ENCODE measurements at places on chromosomes 2 and 18. TPM values are rescaled to one million over a fixed set of nuclear protein-coding genes. Genes with fewer than 3 reads are reported as not detected.

DNA sequence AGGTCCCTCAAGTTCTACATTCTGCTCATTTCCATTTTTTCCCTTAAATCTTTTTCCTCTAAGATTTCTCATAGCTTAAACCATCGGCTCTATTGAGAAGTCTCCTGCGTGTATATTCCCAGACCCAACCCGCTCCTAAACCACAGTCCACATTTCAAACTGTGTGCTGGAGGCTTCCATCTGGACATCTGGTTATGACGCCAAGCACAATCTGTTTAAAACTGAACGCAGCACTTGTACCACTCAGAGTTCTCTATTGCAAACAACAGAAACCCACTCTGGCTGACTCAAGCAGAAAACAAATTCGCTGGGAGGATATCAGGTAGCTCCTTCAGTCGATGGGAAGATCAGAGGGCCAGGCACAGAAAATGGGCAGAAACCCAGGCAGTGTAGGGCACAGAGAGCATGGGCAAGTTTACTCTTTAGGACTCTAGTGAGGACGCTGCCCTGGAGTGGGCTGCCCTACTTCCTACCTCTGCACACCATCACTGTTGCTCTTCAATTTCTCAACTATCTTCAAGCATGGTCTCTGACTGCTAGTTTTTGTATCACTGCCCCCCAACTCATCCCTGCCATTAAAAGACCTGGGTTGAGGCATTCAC is 5.6 kb upstream of the EML4 start:
- H3K36me3 ChIP-seq = no peaks in the 10 kb centered on the region
- H3K27ac ChIP-seq = no peak overlapping the region
- no peak for DNase-seq
- H3K4me1 ChIP-seq = peaks cover 24% of the 10 kb centered on the region

DNA sequence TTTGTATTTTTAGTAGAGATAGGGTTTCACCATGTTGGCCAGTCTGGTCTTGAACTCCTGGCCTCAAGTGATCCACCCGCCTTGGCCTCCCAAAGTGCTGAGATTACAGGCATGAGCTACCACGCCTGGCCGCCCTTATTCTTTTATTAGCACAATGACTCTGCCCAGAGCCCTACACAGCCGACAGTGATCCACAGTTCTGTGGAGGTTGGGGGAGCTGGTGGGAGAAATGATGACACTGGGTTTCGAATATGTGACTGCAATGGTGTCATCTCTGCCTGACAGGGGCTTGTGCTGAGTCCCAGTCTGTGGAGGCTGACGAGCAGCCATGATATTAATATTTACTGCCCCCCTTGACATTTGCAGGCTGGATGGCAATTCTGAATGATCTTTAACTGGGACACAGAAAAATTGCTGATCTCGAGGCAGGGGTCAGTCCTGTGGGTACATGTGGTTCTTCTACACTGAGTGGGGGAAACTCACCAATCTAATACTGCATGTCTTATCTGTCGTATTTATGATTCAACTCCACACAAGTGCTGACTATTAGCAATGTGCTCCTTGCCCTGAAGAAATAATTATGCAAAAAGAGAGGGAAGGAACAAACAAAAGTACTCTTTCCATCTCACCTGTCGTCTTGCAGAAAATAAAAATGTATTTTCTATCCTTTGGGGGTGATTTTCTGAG is 6.3 kb upstream of the CTAGE1 start:
- peaks cover 5% of the 10 kb centered on the region for H3K27me3 ChIP-seq
- peaks cover 21% of the 10 kb centered on the region for H3K4me1 ChIP-seq
- H3K36me3 ChIP-seq = peaks cover 13% of the 10 kb centered on the region
- H3K4me3 ChIP-seq = no peak overlapping the region

GRCh38 chr2:45968946-45969584 is 317.6 kb downstream of the PRKCE start:
- H3K4me1 ChIP-seq = peaks cover 59% of the 10 kb centered on the region
- H3K4me3 ChIP-seq = peak overlapping the region; percentile 57

- H3K4me3 ChIP-seq = peak overlapping the region; percentile 54
- H3K27ac ChIP-seq = peak overlapping the region; percentile 82
- H3K36me3 ChIP-seq = no peaks in the 10 kb centered on the region
- DNase-seq = no peak
- peaks cover 6% of the 10 kb centered on the region for H3K27me3 ChIP-seq
- H3K4me1 ChIP-seq = peaks cover 73% of the 10 kb centered on the region
Observed at GRCh38 chr2:216536734-216537210, 38.1 kb downstream of the RPL37A start.

GRCh38 chr2:122251158-122251557 is 495.7 kb downstream of the TSN start:
- no peak overlapping the region for H3K4me3 ChIP-seq
- H3K27ac ChIP-seq = no peak overlapping the region
- no peaks in the 10 kb centered on the region for H3K4me1 ChIP-seq
- no peak for DNase-seq

DNA sequence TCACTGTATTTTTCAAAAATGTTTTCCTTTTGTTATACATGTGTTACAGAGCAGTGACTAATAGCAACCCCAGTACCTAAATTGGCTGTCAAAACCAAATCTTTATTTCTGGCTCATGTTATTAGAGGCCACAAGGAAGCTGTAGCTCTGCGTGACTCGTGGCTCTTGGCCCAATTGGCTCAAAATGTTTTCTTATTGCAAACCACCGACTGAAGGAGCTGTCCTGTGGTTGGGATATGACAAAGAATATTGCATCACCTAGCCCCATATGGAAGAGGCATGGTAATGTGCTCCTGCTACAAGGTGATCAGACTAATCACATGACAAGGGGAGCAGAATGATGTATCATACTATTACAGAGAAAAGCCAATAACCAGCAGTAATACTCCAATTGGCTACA is 1058.5 kb downstream of the CBLN2 start:
- H3K4me1 ChIP-seq = no peaks in the 10 kb centered on the region
- H3K4me3 ChIP-seq = no peak overlapping the region
- no peaks in the 10 kb centered on the region for H3K27me3 ChIP-seq
- no peak overlapping the region for H3K27ac ChIP-seq

VSNL1 gene
- total RNA-seq = not detected

REG3G gene
- total RNA-seq = not detected

- no peak for DNase-seq
- H3K36me3 ChIP-seq = peaks cover 9% of the 10 kb centered on the region
- no peak overlapping the region for H3K27ac ChIP-seq
- H3K27me3 ChIP-seq = no peaks in the 10 kb centered on the region
Observed at GRCh38 chr2:3344897-3345296, 32.7 kb downstream of the EIPR1 start.

LOXL3 gene
- 75.7 TPM for total RNA-seq

NAT8 gene
- not detected for total RNA-seq

- 0 out of 2 replicates have a peak, but pooled peaks cover 1% of the 10 kb centered on the region for H3K27me3 ChIP-seq
- H3K36me3 ChIP-seq = no peaks in the 10 kb centered on the region
- H3K27ac ChIP-seq = no peak overlapping the region
- no peak overlapping the region for H3K4me3 ChIP-seq
- H3K4me1 ChIP-seq = no peaks in the 10 kb centered on the region
- no peak for DNase-seq
Observed at GRCh38 chr2:2362181-2362580, 31.1 kb upstream of the MYT1L start.

- H3K27me3 ChIP-seq = peaks cover 8% of the 10 kb centered on the region
- no peaks in the 10 kb centered on the region for H3K36me3 ChIP-seq
- H3K4me1 ChIP-seq = peaks cover 23% of the 10 kb centered on the region
- no peak for DNase-seq
- H3K27ac ChIP-seq = no peak overlapping the region
- H3K4me3 ChIP-seq = no peak overlapping the region
Observed at GRCh38 chr2:142128105-142128504, 2.7 kb downstream of the LRP1B start.

- peaks cover 10% of the 10 kb centered on the region for H3K36me3 ChIP-seq
- no peak overlapping the region for H3K27ac ChIP-seq
- H3K27me3 ChIP-seq = peaks cover 5% of the 10 kb centered on the region
- H3K4me3 ChIP-seq = no peak overlapping the region
- no peak for DNase-seq
Observed at GRCh38 chr2:224666951-224667553, 49.1 kb downstream of the CCDC195 start.

TXNDC2 gene
- not detected for total RNA-seq

DNA sequence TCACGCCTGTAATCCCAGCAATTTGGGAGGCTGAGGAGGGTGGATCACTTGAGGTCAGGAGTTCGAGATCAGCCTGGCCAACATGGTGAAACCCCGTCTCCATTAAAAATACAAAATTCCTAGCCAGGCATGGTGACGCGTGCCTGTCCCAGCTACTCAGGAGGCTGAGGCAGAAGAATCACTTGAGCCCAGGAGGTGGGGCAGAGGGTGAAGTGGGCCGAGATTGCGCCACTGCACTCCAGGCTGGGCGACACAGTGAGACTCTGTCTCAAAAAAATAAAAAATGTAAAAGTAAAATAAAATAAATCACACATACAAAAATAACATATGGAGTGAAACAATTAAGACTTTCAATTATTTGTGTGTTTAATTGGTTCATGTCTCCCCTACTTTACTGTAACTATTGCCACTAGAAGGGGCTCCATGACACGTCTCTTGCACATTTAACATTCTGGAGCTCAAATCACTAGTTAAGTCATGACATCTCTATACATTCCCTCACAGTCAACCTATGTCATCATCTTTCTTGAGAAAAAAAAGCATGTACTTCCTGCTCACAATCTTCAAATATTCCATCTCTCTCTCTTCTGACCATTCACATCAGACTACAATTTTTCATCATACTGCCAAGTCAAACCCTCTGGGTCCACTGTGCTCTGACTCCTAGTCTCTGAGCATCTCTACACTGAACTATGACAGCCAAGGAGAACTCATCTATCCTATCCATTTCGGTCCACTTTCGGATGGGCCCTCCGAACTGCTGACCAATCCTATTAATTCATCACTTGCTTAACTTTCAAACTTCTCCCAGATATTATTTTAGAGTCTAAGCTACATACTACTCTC is 6.7 kb downstream of the GFPT1 start:
- H3K4me1 ChIP-seq = peaks cover 58% of the 10 kb centered on the region
- H3K27me3 ChIP-seq = no peaks in the 10 kb centered on the region
- peaks cover 19% of the 10 kb centered on the region for H3K36me3 ChIP-seq
- H3K4me3 ChIP-seq = no peak overlapping the region
- no peak for DNase-seq

DNA sequence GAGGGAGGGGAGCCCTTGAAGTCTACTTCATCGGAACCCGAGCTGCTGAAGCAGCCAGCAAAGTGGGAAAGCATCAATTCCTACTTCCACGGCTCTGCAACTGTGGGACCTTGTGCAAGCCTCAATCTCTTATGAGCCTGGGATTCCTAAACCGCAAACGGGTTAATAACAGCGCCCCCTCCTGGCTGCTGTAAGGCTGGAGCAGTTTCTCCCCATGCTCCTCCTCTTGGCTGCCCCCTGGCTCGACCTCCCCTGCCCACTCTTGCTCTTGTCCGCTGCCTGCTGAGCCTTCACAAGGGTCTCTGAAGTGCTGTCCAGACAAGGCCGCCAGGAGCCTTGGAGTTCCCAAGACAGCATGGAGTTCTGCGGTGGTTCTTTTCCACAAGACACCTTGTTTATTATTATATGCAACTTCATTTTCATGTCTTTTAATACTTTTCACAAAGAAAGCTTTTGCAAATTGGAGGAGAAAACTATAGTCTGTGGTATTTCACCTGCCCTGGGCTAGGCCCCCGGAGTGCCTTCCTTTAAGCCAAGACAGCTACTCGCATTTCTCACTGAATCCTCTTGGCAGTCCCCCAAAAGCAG is 157.2 kb downstream of the DDX1 start:
- H3K27ac ChIP-seq = no peak overlapping the region
- H3K27me3 ChIP-seq = peaks cover 10% of the 10 kb centered on the region
- H3K4me3 ChIP-seq = no peak overlapping the region
- DNase-seq = no peak

DNA sequence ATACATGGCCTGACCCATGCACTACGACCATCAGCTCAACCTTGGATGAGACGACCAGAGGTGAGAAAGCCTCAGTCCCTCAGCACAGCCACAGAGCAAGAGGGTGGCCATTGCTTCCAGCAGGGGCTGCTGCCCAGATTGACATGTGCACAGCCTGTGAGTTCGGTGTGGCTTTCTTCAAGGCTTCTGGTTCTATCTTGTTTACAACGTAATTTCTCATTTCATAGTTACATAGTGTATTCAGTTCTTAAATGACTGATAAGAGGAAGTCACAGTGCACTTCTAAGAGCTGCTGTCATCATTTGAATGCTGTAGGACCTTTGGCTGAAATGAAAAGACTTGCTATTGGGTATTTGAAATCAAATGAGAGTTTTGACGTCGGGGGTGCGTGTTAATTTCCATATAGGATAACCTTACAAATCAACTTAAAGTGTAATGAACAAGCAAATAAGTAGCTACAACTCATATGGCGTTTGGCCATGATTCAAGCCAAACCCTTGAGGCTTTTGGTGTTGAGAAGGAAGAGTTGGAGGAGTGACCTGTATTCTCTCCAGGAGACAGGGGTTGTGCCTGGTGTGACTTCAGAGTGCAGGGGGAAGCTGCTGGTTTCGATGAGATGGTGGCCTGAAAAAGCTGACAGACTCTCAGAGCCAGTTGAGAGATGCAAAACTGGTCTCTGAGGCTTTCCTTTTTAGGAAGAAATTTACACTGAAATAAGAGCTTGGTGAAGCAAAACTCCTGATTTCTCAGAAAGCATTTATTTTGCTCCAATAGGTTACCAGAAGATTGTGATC is 51.0 kb downstream of the TSHZ1 start:
- no peak overlapping the region for H3K4me3 ChIP-seq
- DNase-seq = no peak
- peaks cover 45% of the 10 kb centered on the region for H3K4me1 ChIP-seq

GRCh38 chr2:62627667-62628066 is 77.8 kb upstream of the EHBP1 start:
- no peaks in the 10 kb centered on the region for H3K36me3 ChIP-seq
- no peak overlapping the region for H3K4me3 ChIP-seq
- DNase-seq = no peak
- H3K27me3 ChIP-seq = no peaks in the 10 kb centered on the region
- H3K4me1 ChIP-seq = no peaks in the 10 kb centered on the region
- H3K27ac ChIP-seq = no peak overlapping the region

ASB18 gene
- total RNA-seq = not detected

GRCh38 chr2:212686285-212686895 is 147.8 kb upstream of the ERBB4 start:
- H3K27me3 ChIP-seq = no peaks in the 10 kb centered on the region
- peaks cover 31% of the 10 kb centered on the region for H3K4me1 ChIP-seq
- H3K27ac ChIP-seq = no peak overlapping the region
- H3K4me3 ChIP-seq = no peak overlapping the region

FBXO15 gene
- 0.97 TPM for total RNA-seq

DNA sequence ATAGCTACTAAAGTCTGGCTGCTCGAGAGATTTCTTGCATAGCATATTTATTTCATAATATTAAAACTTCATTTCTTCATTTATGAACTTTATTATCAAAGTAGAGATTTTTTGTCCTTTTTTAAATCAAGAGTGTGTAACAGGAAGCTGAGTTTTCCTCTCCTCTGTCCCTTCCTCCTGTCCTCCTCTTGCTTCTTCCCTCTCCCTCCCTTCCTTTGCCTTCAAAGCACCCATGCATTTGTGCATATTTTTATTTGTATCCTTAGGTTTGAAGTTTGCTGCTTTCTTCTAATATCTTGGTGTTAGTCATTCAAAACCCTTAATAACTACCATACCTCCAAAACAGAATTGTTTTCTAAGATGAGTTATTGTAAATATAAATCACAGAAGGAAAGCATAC is 174.6 kb downstream of the SNTG2 start:
- no peaks in the 10 kb centered on the region for H3K36me3 ChIP-seq
- H3K4me3 ChIP-seq = no peak overlapping the region
- no peak for DNase-seq
- no peaks in the 10 kb centered on the region for H3K27me3 ChIP-seq
- no peak overlapping the region for H3K27ac ChIP-seq

TPO gene
- total RNA-seq = not detected
